Epithelial cell of proximal tubule (primary cell): ENCODE measurements at places on chromosomes 5 and 9. TPM values are rescaled to one million over a fixed set of nuclear protein-coding genes. Genes with fewer than 3 reads are reported as not detected.

- DNase-seq, result no peak
Measured at GRCh38 chr5:50808406-50808805, 142.0 kb downstream of the PARP8 start.

RMRP gene
- 3,154 and 10,636 TPM in 2 replicates for total RNA-seq

CYSTM1 gene
- 57.4 and 161 TPM in 2 replicates for total RNA-seq

GRCh38 chr5:153835891-153836515, 202.7 kb downstream of the FAM114A2 start:
- no peak for DNase-seq

- DNase-seq, result no peak
Measured at GRCh38 chr5:109614301-109614700, 75.4 kb upstream of the MAN2A1 start.

MUSK gene
- total RNA-seq, result not detected in 2 replicates

DNA sequence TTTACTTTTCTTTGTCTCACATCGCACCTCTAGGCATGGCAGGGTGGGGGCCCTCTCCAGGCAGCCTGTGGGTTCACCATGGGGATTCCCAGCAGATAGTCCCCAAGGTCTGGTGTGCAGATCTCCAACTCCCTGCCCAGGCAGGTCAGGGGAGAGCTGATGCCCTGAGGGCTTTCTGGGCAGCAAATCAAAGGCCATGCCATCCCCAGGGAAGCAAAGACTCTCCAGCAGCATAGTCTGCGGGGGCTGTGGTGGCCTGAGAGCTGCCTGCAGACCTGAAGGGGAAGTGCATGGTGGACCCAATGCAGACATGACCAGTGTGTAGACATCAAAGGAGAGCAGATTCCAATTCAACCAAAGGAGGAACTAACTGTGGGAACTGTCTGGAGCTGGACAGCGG, 7.7 kb downstream of the NEURL1B start:
- no peak for DNase-seq

DNA sequence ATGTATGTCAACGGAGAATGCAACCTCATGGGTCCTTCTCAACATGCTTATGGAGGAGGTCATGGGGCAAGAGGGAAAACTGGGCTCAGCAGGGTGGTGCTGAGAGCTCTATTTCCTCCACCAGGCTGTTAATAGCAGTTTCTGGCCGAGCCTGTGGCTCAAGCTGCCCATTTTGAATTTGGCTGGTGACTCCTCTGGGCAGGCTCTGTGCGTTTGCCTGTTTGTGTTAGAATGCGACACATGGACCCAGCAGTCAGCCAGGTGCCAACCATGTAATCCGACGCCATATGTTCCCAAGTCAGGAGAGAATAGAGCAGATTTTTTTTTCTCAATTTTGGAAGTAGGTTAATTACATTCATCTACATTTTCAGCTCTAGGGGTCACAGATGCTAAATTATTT, 387.7 kb upstream of the CLINT1 start:
- no peak for DNase-seq

CTXN3 gene
- not detected in 2 replicates for total RNA-seq

- DNase-seq, result no peak
Measured at GRCh38 chr9:76423216-76424177, 29.3 kb upstream of the RFK start.

DNA sequence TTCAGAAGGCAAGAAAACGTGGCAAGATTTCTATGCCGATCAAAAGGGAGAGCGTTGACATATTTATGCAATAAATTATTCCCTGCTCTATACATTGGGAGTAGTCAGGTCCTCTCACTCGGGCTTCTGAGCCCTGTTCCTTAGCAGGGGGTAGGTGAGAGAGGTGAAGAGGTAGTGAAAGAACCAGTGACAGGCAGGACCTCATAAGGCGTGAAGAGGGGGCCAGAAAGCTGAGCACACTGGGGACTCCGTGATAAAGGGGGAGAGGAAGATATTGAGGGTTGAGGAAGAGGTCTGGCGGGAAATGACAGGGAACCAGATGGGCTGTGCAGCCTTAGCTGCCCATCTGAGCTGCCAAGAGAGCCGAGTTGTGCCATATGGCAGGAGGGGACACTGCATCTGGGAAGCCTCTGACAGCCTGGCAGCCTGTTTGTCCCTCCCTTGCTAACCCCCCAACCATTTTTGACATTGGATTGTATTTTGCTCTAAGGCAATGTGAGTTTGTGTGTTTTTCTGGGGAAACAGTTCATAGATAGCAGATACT, 782 bp upstream of the CDC20B start:
- no peak for DNase-seq

- no peak for DNase-seq
Measured at GRCh38 chr9:98786750-98787510, 9.4 kb downstream of the ANKS6 start.

DNA sequence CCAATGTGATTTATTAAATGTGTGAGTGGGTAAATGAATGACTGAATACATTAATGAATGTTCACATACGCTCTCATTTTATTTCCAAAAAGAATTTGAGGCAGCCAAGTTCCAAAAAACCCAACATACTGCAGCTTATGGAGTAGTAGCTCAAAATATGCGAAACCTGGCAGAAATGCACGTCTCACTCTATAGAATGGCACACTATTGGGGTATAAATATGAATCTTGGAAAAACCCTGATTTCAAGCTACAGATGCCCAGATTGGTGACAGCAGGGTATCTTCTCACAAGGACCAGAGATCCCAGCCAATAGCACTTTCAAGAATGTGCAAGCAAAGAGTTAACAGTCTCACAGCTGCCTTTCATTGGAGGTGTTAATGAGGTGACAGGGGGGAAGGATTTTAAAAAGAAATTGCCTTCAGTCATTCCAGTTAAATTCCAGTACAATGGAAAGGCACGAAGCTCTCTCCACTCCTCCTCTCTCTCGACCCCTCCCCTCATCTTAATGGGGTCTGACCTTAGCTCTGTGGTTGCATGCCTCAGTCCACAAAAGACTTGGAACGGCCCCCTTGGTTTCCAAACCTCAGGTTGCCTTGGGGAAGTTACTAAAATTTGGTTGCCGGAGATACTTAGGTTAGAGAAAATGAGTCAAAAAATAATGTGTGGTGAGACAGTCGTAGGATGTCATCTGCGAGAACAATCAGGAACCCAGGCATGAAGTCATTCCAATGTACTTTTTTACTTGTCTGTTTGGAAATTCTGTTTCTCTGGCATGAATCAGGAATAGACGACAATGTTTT, 307.4 kb downstream of the NFIB start:
- no peak for DNase-seq

NUTM2F gene
- total RNA-seq, result not detected in 2 replicates

- DNase-seq, result no peak
Measured at GRCh38 chr5:91257301-91257700, 125.8 kb downstream of the ARRDC3 start.

- no peak for DNase-seq
Measured at GRCh38 chr5:110112348-110112747, 422.6 kb downstream of the MAN2A1 start.

- no peak for DNase-seq
Measured at GRCh38 chr9:105360344-105360743, 87.5 kb upstream of the FSD1L start.

DNA sequence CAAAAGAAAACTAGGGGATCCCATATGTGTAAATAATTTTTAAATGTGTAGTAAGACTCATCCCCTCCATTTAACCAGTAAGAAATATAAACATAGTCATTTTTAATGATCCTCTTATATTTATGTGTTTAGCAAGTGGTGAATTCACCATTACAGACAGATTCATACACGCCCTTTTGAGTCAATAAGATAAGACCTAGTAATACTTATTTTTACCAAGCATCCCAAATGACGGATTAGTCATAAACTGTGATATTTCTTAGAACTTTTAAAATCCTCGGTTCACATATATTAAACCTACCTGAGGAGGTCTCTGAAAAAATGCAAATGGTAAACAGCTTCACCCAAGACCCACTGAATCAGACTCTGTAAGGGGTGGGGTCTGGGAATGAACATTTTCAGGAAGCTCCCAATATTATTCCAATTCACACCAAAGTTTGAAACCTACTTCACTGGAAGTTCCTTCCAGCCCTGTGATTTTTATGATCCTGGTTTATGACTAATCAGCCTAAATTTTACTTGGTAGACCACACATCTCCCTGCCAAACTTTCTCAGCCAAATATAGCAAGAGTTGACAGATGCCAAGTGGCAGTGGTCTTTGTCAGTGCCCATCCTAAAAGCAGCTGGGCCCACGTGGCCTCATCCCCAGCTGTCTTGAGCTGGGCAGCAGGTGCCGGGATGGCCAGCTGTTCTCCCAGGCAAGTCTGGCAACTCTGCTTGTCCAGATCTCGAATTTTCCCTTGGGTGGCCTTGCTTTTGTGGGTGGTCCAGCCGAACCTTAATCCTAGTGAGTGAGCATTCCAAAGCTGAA, 559.0 kb upstream of the RGMB start:
- DNase-seq, result no peak

MSMP gene
- total RNA-seq, result not detected in 2 replicates

CMYA5 gene
- total RNA-seq, result 0.35 and 2.8 TPM in 2 replicates

GRCh38 chr9:2319421-2319820, 302.2 kb upstream of the VLDLR start:
- no peak for DNase-seq

DNA sequence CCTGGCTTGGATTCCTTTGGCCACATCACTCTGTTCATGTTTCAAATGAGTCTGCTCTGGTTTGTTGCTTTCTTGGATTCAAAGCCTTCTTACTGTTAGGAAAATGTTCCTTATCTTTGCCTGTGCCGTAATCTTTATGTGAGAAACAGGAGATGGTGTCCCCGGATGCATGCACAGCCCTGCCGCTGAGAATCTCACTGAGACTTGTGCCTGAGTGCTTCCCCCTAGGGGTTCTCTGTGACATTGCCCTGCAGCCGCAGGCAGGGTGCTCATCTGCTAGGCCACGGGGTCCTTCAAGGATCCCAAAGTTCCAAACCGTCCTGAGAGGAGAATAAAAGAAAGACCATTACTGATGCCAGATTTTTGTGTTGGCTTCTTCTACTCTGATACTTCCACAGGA, 81.4 kb upstream of the ANKRD55 start:
- no peak for DNase-seq

DNA sequence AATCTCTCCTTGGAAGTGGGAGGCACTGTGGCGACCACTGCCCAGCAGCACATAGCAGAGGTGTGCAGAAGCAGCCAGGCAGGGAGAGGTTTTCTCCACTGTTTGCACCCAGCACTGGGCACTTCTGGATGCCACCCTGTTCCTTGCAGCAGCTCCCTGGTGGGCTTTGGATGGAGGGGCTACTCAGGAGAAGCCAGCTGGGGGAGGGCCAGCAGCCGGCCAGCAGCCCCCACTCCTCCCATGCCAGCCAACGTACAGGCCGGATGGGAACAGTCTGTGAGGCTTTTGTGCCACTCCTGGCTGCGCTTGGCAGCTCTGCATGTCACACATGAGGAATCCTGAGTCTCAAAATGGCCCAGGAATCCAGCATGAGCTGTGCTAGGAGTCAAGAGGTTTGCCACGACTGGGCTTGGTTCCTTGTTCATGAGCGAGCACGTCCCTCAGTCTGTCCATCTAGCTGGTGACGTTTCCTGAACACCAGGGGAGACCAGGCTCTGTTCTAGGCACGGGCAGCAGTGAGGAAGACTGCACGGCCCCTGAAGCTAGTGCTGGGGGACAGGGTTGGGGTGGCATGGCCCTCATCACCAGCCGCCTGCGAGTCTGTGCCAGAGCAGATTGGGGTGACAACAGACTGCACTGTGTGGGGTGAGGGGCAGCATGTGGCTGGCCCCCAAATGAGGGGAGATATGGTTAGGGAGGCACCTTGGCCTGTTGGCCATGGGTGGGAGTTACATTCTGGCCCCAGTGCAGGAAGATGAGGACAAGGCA, 10.1 kb downstream of the PHF2 start:
- DNase-seq, result peak; percentile 49

SPATA6L gene
- 0.92 and 1.7 TPM in 2 replicates for total RNA-seq

SLCO6A1 gene
- not detected in 2 replicates for total RNA-seq

- no peak for DNase-seq
Measured at GRCh38 chr5:32182463-32183063, 8.4 kb upstream of the GOLPH3 start.

GRCh38 chr5:173065155-173065554, 9.0 kb downstream of the CREBRF start:
- DNase-seq, result no peak

GRCh38 chr5:130985776-130986175, 179.3 kb downstream of the HINT1 start:
- DNase-seq, result no peak

DNA sequence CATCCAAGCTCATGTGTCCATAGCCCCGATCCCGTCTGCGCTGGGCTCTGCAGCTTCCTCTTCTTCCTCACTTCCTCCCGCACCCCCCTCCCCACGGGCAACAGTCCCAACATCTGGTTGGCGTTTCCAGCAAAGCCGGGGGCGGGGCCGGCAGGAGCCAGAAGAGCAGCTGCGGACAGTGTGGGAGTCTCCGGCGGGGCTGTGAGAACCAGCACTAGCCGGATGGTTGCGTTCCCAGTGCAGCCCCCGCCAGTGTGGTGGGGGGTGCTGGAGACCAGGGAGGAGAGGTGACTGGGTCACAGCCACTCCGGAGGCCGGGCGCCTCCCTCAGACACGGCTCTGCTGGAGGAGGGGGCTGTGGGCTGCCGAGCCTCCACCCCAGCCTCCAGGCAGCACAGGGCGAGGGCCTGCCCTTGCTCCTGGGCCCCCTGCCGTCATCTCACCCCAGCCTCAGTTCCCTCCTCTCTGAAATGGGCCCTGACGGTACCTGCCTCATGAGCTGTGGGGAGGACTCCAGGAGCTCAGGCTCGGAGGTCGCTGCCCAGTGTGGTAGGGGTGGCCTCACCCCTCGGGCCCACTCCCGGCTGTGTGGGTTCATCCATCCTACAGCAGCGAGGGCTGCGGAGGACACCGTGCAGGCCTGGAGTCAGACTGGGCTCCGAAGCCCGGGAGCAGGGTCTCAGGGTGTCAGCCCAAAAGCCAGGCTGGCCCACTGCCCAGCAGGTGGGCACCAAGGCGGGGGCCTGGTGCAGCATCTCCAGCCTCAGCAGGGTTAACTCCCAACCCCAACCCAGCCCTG, 41.5 kb upstream of the NOTCH1 start:
- no peak for DNase-seq

ASPN gene
- not detected in 2 replicates for total RNA-seq

LCN9 gene
- not detected in 2 replicates for total RNA-seq

DNA sequence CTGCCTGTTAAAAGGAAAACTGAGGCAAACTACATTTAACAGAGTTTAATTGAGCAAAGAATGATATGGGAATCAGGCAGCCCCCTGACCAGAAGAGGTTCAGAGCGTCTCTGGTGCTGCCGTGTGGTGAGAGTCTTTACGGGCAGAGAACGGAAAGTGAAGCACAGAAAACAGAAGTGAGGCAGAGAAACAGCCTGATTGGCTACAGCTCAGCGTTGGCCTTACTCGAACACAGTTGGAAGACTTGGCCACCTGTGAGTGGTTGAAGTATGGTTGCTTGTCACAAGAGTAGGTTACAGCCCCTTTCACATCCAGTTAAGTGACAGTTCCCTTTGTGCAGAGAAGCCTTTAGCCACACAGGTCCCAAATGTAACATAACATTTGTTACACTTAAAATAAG, 16.9 kb upstream of the FBP1 start:
- DNase-seq, result no peak

SAXO1 gene
- not detected in 2 replicates for total RNA-seq

ADCY2 gene
- 0.12 TPM in 1 of 2 replicates, not detected in the other for total RNA-seq

DNA sequence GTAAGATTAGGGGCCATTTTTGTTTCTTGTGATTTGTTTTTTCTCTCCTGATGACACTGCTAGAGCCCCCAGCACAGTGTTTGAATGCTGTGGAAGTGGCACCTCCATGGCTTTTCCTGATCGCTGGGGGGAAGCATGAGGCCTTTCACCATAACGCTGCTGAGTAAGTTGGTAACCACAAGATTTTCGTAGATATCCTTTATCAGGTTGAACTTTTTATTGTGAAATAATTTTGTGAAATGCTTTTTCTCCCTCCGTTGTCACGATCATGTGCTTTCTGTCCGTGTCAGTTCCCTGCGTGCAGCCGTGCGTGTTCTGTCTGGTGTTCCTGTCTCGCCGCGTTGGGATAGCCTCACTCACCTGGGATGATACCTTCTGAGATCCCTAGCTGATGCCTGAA, 59.4 kb downstream of the EHMT1 start:
- DNase-seq, result no peak
